ENCODE measurements at places on chromosomes 12 and 14.

GRCh38 chr12:5269846-5270245 lies 162.1 kb upstream of the NTF3 start:
- no peak for DNase-seq

DNA sequence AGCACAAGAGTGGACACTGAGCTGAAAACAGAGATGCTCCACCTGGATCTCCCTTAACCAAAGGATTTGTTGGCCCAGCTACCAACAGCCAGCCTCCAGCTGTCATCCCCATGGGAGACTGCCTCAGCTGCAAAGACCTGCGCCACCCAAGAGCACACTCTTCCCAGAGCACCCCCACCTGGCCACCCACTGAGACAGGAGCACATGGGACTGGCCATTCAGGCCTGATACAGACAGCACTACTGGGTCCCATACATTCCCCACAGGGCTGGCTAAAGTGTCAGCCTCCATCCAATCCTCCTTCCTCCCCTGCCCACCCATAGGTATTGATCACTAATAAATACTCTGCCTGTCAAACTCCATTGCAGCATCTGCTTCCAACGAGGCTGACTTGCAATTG lies 241.5 kb downstream of the BCL11B start:
- no peak for DNase-seq

DNA sequence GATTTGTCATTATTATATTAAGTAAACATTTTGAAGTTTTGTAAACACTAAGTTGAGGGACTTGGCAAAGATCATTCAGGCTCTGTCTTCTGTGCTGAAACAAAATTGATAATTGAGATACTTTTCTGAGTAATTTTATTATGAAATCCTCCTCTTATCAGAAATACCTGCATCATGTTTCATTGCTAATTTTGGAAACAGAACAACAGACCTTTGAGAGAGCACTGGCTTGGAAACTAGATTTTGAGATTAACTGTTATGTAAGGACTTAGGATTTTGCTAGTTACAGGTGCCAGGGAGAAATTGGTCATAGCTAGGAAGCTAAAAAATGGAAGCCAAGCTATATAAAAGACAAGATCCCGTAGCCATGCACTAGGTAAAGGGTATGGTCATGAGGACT lies 201.7 kb upstream of the DCN start:
- no peak for DNase-seq

- no peak for DNase-seq
Observed at GRCh38 chr12:54173906-54174471, 14.8 kb downstream of the SMUG1 start.

- DNase-seq = peak; percentile 39
Observed at GRCh38 chr12:109173443-109174240, 57.3 kb downstream of the ACACB start.

DNA sequence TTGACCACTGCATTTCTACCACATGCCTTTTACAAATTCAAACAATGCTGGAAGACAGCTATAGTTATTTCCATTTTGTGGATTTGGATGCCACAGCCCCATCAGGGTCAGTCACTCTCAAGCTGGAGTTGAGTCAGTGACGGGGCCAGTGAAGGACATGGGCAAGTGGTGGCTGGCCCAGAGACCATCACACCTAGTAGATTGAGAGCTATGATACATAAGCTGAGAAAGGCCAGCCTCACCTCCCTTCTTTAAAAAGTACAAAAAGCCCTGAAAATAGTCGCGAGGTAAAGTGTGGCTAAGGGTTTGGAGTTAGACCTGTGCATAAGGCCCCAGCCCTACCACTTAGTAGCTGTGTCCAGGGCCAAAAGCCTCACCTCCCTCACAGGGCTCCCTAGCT lies 4.1 kb downstream of the KCTD10 start:
- DNase-seq = no peak

DNA sequence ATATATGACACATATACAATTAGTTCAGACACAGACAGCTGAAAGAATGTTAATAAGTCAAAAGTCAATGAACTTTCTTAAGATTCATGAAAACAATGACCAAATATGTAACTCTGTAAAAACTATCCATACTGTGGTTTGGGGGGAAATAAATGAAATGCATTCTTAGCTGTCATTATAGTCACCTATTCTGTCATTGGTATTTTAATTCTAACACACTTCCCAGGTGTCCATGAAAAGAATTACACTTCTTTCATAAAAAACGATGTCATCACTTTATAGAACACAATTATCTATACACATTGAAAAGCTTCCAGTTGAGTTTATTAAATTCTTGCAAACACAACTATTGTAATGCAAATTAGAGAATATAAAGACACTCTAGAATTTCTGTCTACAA lies 35.8 kb downstream of the PPFIA2 start:
- DNase-seq = no peak

DNA sequence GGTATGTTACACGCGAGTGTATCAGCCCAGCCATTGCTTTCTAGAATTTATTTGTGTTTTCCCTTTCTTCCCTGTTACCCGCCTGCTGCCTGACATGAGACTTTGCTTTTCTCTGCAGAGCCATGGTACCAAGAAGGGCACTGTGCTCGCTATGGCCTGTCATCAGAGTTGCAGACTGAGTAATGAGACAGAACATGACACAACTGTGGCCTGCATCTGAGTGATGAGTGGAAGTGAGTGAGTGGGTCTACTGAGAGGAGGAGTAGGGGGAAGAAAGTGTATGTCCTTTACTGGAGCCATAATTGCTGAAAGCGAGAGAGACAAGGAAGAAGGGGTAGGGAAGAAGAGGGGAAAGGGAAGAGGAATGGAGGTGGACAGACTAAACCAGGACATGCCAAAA lies 2.9 kb downstream of the RILPL1 start:
- DNase-seq = no peak
